ENCODE measurements at places on chromosomes 4 and X. TPM values are rescaled to one million over a fixed set of nuclear protein-coding genes. Genes with fewer than 3 reads are reported as not detected.

DMP1 gene
- not detected for total RNA-seq

DNA sequence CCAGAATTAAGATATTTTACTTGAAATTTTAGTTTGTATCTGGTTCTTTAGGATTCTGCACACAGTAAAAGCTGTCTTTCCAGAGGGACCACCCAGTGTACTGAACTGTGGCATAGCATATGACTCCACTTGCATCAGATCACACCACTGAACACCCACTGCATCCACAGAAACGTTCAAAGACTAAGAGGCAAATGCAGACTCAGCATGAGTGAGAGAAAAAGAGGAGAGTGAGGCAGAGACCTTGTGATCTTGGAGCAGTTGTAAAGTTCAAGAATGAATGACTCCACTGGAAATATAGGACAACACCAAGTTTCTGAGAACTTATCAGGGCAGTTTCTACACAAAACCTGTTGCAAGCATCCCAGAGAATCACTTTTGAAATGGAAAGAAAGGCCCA lies 20.8 kb downstream of the PRDM5 start:
- DNase-seq = no peak

DNA sequence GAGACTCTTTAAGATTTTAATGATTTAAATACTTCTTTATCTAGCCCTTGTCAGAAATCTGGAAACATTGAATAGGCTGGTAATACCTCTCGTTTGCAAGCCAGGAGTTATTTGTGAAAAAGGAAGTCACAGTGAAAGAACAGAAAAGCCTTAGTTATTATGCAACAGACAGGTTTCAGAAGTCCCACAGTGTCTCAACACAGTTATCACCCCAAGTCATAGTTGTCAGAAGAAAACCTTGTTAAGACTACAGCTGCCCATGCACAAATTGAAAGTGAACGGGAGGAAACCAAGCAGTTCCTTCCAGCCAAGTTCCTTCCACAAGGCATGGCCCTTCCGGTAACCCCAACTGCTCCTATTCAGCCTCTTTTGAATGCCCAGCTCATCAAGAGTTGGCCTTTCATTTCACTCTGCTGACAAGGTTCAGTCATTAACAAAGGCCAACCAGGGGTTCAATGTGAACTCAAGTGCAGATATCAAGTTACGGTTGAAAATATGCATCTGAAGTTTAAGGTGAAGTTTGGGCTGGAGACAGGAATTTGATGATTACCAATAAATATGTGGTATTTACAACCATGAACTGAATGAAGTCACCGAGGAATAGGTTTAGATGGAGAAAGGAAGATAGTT lies 15.6 kb downstream of the ALPK1 start:
- DNase-seq = no peak

DNA sequence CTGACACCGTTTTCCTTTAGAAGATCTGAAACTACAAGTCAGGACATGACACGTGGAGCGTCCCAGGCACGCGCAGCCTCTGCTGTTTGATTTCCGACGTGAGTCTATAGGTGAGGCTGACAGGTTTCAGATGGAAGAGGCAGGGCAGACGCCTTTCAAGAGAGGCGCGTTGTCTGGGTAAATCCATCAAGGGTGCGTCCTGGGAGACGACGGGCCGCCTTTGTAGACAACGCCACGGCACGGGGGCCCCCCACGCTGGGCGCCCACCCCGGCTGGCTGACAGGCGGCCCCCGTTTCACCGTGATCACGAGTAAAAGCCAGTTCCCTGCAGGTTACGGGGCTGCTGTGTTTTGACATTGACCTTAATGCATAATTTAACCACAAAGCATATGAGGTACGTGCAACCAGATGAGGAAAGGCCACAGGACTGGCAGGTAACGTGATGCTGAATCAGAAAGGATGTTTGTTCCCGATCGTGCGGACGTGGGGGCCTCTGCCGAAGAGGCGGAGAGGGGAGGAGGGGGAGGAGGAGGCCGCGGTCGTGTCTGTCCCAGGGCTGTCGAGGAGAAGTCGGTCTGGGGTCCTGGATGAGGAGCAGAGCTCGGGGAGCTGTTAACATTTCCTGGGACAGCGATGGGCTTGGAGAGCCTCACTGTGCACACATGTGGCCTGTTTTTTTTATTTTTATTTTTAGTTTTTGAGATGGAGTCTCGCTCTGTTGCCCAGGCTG lies 51.1 kb upstream of the PPP2R3B start:
- DNase-seq = no peak

- DNase-seq = no peak
These were observed 27.0 kb downstream of the KDM6A start for GRCh38 chrX:44899946-44900345.

DNA sequence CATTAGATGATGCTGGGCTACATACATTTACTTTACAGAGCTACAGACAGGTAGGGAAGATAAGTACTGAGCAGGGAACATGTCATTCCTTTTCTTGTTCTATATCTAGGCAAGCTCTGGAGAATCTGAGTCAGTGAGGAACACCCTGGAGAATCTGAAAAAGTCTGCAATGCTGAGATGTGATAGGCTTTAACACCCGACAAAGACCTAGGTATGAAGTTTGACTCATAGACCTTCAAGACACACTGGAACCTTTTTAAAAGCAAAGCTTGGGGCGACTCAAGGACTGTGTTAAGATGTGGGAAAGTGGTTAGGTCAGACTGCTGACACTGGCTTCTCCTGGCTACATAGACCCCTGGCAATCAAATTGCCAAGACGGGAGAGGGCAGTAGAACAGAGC lies 42.8 kb downstream of the OSTC start:
- DNase-seq = no peak

- DNase-seq = no peak
These were observed 44.1 kb upstream of the SH3RF1 start for GRCh38 chr4:169314906-169315305.

GRCh38 chr4:5752376-5753184 lies 41.6 kb downstream of the EVC start:
- DNase-seq = no peak

ZNF157 gene
- total RNA-seq = 0.15 TPM

PRMT9 gene
- total RNA-seq = 12.0 TPM

DNA sequence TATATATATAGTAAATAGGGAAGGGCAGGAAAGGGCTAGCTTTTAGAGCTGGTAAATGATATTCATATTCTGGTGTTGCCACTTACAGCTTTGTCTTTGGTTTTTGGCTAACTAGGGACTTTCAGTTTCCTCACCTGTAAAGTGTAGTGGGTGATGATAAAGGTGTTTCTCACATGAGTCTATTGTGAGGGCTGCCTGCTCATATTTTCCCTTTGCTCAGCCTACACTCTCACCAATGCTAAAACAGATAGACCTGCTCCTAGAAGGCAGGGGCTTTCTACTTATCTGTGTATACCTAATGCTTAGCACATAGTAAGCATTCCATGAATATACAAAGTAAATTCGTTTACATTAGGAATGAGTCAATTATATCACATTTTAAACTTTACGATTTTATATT lies 137.2 kb upstream of the HS3ST1 start:
- DNase-seq = no peak

- no peak for DNase-seq
These were observed 30.4 kb upstream of the NMU start for GRCh38 chr4:55666535-55666934.

DNA sequence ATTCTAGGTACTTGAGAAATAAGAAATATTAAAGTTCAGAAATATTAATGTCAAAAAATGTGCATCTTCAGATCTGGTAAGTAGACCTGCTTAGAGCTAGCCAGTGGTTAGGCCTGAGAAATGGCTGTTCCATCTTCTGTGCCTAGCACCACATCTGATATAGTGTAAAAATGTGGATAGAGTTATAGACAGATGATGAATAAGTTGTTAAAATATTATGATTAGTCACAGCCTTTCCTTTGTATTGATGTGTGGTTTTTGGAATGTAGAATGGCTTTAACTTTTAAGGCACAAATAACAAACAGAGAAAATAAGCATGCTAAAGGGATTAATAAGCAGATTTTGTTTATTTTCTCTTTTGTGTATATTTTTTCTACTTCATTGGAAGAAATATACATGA lies 133.5 kb upstream of the NUDT6 start:
- no peak for DNase-seq

MAGED4B gene
- total RNA-seq = 2.9 TPM

- no peak for DNase-seq
These were observed 325.4 kb upstream of the GALNT7 start for GRCh38 chr4:172843192-172843591.

GRCh38 chrX:129525896-129526295 lies 2.6 kb upstream of the SMARCA1 start:
- DNase-seq = no peak

GABRB1 gene
- total RNA-seq = not detected

GRCh38 chr4:108168671-108169523 lies at the start of gene LEF1:
LEF1 (minus strand) TSS chr4:108168932; CDS start chr4:108167767, 1,165 bp downstream.
- DNase-seq = peak; percentile 63

GRCh38 chrX:12814420-12814819 lies 23.2 kb downstream of the PRPS2 start:
- peak; percentile 56 for DNase-seq

- DNase-seq = no peak
These were observed 10.1 kb downstream of the SNX12 start for GRCh38 chrX:71057848-71058530.

NUP54 gene
- total RNA-seq = 48.9 TPM

GRCh38 chrX:120797188-120797851 lies 78.3 kb downstream of the CT47B1 start:
- no peak for DNase-seq

DNA sequence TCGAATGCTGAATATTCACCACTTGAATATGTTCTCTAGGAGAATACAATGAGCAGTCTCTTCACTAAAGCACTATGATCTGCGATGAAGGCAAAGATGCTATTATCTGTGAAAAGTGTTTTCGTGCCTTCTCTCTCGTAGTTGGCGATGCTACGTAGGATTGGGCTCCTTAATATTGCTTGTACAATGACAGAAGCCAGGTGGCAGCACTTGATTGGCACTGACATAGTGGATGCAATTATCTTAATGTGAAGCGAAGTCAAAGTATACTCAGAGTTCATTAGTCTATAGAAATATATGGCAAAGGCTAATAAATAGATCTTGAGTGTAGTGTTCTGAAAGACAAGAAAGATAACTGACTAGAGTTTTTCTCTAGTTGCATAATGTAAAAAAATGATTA lies 1135.7 kb upstream of the AGA start:
- no peak for DNase-seq

DNA sequence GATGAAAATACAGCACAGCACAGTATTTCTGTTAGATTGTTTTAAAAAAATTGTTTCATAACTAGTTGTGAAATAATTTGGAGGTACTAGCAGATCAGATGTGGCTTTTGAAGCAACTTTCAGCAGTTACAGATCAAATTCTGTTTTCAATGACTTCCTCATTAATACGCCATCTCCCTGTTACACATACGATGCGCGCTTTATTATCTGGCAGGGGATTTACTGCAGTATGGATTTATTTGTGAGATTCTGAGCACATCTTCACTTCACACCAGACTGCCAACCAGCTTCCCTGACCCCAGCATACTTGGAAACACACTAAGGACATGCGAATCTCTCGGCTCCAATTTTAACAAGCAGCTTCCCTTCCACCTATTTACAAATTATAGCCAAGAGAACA lies 235.5 kb upstream of the DIAPH2 start:
- no peak for DNase-seq

DNA sequence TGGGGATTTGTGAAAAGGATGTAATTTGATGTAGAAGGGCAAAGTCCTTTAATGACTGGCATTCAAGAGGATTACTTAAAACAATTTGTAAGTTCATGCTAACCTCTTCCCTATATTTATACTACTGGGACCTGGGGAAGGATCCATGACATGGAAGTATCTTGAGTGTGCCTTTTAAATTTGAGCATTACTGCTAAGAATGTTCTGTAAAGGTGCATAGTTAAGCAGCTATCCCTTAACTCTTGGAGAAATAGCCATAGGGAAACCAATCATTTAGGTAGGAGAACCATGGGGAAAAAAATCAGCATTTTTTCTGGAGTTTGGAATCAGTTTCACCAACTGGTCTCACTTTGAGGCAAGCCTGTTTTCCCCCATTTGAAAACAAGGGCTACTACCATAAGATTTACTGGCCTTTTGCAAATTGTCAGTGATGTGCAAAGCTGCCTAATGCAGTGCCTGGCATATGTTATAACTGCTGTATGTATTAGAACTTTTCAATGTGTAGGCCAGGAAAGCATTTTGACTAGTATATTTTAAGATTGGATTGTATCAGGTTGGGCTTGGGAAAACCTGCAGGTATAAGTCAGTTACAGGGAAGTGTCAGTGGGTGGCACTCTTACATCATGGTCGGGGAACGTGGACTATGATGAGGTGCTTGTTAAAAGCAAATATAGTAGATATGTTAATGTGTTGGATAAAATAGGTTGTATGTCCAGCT lies 72.1 kb downstream of the PRSS12 start:
- DNase-seq = peak; percentile 57

Data from activated CD4-positive, alpha-beta memory T cell treated with anti-CD3 and anti-CD28 coated beads, Interleukin-2, amount 10 ng/mL, durations not matched to agents 7 days and 5 days (primary cell).